ENCODE measurements at places on chromosomes 5 and 9. TPM values are rescaled to one million over a fixed set of nuclear protein-coding genes. Genes with fewer than 3 reads are reported as not detected.

- no peak for DNase-seq
Observed at GRCh38 chr5:14458414-14458813, 123.2 kb upstream of the OTULINL start.

GRCh38 chr5:1835431-1835830 lies 34.2 kb downstream of the NDUFS6 start:
- no peak for DNase-seq

GRCh38 chr9:134597957-134598883 lies 43.4 kb upstream of the COL5A1 start:
- no peak for DNase-seq

Gene TUSC1
- polyA plus RNA-seq, result 19.5 TPM

Gene PRELID1
- 122 TPM for polyA plus RNA-seq

GRCh38 chr5:50666261-50667022 lies at the start of gene PARP8:
PARP8 (plus strand) TSS chr5:50666637; CDS start chr5:50667096, 459 bp downstream.
- DNase-seq, result peak; percentile 36

- DNase-seq, result no peak
Observed at GRCh38 chr9:134955156-134955555, 37.4 kb upstream of the FCN1 start.

Gene VDAC1
- polyA plus RNA-seq, result 94.2 TPM

All from left renal pelvis (tissue), 4 donors.